ENCODE measurements at places on chromosomes 12 and 14. TPM values are rescaled to one million over a fixed set of nuclear protein-coding genes. Genes with fewer than 3 reads are reported as not detected.
A peak's percentile ranks its signal among the peaks of the same experiment; 100 is the strongest.

DNA sequence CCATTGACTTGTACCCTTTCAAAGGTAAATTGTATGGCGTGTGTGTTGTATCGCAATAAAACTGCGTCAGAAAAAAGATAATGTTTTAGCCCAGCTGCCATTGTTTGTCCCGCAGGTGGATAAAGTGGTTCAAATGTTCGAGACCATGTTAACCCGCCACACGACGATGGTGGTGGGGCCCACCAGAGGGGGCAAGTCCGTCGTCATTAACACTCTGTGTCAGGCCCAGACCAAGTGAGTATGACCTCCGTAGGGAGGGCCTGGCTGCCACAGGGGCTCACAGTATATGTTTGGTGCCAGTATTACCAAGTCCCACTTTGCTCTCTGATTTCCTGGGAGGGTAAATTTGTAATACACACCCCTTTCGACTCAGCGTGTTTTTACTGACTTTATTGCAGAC is 96.9 kb downstream of the DNAH10 start:
- no peaks in the 10 kb centered on the region for H3K36me3 ChIP-seq
- H3K27me3 ChIP-seq: no peaks in the 10 kb centered on the region
- no peaks in the 10 kb centered on the region for H3K4me1 ChIP-seq
- H3K27ac ChIP-seq: no peak overlapping the region
- no peak overlapping the region for H3K4me3 ChIP-seq

DNA sequence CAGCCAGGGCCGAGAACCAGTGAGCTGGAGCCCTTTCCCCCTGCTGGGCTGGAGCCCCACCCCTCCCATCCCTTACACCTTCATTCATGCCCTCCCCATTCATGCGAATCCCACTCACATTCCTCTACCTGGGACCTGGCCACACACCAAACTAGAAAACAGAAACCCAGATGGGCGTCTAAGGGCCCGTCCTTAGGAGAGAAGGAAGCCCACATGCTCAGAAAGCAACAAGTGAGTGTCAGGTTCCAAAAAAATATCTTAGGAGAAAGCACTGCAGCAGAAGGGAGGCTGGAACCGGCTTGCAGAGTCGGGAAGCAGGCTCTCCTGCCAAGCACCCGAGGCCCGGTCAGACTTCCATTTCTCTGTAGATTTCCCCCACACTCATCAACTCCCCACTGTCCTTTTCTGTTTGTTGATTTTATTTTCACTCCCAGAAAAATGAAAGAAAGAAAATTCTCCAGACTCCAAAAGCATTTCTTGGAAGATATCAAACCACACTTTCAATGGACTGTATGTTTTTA is 13.6 kb downstream of the BCL11B start:
- no peak overlapping the region for H3K4me3 ChIP-seq
- no peaks in the 10 kb centered on the region for H3K36me3 ChIP-seq
- DNase-seq: peak; percentile 79
- H3K27ac ChIP-seq: peak overlapping the region; percentile 2

DNA sequence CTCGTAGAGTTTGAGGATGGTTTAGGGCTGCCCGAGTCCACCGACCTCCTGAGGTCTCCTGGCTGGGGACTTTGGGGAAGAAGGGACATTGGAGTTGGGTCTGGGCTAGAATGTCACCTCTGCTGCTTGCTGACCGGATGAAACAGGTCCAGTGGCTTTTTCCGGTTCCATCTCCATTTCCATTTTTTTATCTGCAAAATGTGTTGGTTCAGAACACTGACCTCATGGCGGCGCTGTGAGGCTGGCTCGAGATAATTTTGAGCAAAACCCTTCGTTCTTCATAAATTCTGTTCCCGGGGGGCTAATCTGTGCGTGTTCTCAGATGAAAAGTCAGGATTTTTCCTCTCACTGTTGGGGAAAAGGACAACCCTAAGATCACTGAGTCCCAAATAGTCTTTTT is 11.7 kb upstream of the MYL2 start:
- H3K27me3 ChIP-seq: no peaks in the 10 kb centered on the region
- no peak overlapping the region for H3K4me3 ChIP-seq
- peaks cover 3% of the 10 kb centered on the region for H3K4me1 ChIP-seq
- no peak overlapping the region for H3K27ac ChIP-seq
- DNase-seq: no peak

NEDD1 gene
- total RNA-seq: 17.2 TPM

AQP6 gene
- not detected for total RNA-seq

NCOR2 gene
- total RNA-seq: 119 TPM

GSC gene
- 11.0 TPM for total RNA-seq

DNA sequence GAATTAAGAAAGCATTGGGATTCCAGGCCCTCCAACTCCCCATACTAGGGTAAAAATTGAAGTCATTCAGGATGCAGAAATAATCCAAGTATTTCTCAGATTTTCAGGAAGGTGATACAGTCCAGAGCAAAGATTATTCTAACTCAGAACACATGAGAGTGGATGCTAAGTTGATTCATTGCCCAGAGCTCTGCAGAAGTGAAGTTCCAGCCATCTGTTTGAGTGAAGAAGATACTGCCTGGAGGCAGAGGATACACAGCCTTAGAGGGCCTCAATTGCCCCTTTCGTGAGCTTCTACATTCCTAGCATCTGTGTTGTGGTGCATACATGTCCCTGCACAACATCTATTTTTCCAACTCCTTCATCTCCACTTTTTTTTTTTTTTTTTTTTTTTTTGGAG is 36.9 kb upstream of the SMUG1 start:
- no peaks in the 10 kb centered on the region for H3K36me3 ChIP-seq
- DNase-seq: no peak
- peaks cover 11% of the 10 kb centered on the region for H3K4me1 ChIP-seq
- H3K4me3 ChIP-seq: no peak overlapping the region

DNA sequence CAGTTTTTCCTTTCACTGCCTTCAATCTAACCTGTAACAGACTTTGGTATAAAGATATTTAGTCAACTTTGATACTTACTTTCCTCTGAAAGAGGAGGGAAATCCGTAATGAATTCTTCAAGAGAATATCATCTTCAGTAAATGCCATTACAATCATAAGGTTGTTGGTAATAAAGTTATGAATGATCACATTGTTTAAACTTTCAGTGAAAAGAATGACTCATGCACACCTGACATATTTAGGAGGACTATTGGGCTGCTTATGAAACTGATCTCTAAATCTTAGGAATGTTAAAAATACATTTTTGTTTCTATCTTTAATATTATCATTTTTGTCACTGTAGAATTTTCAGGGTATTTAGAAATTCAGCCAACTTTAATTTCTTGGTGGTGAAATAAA is 474.7 kb downstream of the SLC16A7 start:
- no peaks in the 10 kb centered on the region for H3K4me1 ChIP-seq
- H3K27me3 ChIP-seq: no peaks in the 10 kb centered on the region
- H3K4me3 ChIP-seq: no peak overlapping the region
- DNase-seq: no peak
- H3K27ac ChIP-seq: no peak overlapping the region
- H3K36me3 ChIP-seq: no peaks in the 10 kb centered on the region

RNU4-1 gene
- under 0.01 TPM for total RNA-seq

- peaks cover 12% of the 10 kb centered on the region for H3K4me1 ChIP-seq
- no peaks in the 10 kb centered on the region for H3K27me3 ChIP-seq
- no peak overlapping the region for H3K27ac ChIP-seq
- no peak overlapping the region for H3K4me3 ChIP-seq
Measured at GRCh38 chr12:1794440-1795090, 25.8 kb upstream of the LRTM2 start.

ACSM4 gene
- total RNA-seq: not detected

GRCh38 chr12:4214877-4215228 is 58.7 kb upstream of the CCND2 start:
- H3K27me3 ChIP-seq: no peaks in the 10 kb centered on the region
- no peak for DNase-seq
- H3K4me1 ChIP-seq: no peaks in the 10 kb centered on the region
- H3K27ac ChIP-seq: no peak overlapping the region
- H3K4me3 ChIP-seq: no peak overlapping the region

REP15 gene
- total RNA-seq: 7.2 TPM

DNA sequence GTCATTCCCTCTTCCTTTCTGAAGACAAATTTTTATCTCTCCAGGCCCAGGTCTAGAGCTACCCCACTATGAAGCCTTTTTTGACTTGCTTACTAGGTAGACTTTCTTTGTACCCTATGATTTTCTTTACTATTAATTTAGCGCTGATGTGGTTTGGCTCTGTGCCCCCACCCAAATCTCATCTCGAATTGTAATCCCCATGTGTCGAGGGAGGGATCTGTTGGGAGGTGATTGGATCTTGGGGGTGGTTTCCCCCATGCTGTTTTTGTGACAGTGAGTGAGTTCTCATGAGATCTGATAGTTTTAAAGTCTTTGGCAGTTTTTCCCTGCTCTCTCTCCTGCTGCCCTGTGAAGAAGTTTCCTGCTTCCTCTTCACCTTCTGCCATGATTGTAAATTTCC is 118.1 kb downstream of the SLC38A1 start:
- no peak for DNase-seq
- H3K36me3 ChIP-seq: no peaks in the 10 kb centered on the region
- H3K27me3 ChIP-seq: no peaks in the 10 kb centered on the region
- no peak overlapping the region for H3K27ac ChIP-seq
- no peaks in the 10 kb centered on the region for H3K4me1 ChIP-seq
- H3K4me3 ChIP-seq: no peak overlapping the region

GPR68 gene
- total RNA-seq: 0.42 TPM

MYF5 gene
- not detected for total RNA-seq

Measured in thyroid gland (tissue), 4 donors.